Heart left ventricle (tissue), 16 donors: ENCODE measurements at places on chromosomes 16 and 17. TPM values are rescaled to one million over a fixed set of nuclear protein-coding genes. Genes with fewer than 3 reads are reported as not detected.

WNT9B gene
- 0.81 TPM for total RNA-seq

SMTNL2 gene
- total RNA-seq, result 11.8 TPM

- no peak for DNase-seq
Measured at GRCh38 chr17:82525712-82526111, 6.2 kb downstream of the FOXK2 start.

GRCh38 chr17:67124450-67125148, 80.2 kb downstream of the CACNG1 start:
- no peak for DNase-seq
